Muscle of leg (tissue), 16 donors: ENCODE measurements at places on chromosomes 6 and 20.

GRCh38 chr20:47125758-47126591 is 230.5 kb downstream of the ZMYND8 start:
- peak; percentile 74 for DNase-seq

GRCh38 chr20:23622839-23623343 is 14.9 kb downstream of the CST3 start:
- DNase-seq: peak; percentile 72

GRCh38 chr20:36795691-36796090 is 22.1 kb upstream of the DSN1 start:
- no peak for DNase-seq

GRCh38 chr6:13249817-13250216 is 78.5 kb downstream of the TBC1D7 start:
- DNase-seq: no peak

- no peak for DNase-seq
Observed at GRCh38 chr6:25750906-25751305, 3.6 kb upstream of the SLC17A4 start.

- no peak for DNase-seq
Observed at GRCh38 chr6:14828201-14828611, 417.7 kb upstream of the JARID2 start.

DNA sequence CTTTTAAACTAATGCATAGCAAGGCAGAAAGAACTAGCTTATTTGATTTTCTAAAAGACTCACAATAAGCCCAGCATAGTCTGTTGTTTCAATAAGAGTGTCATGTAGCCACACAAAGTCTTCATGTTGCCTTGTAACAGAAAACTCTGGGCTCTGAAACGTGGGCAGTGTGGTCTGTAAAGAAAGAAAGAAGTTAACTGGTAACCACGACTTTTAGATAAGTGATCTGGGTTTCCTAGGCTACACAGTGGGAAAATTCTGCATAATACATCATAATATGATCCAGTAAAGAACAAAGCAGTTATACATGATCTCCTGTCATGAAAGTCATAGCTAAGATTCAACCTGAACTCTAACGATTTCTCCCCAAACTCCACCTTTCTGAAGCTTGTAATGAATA is 13.3 kb downstream of the SNX5 start:
- no peak for DNase-seq

DNA sequence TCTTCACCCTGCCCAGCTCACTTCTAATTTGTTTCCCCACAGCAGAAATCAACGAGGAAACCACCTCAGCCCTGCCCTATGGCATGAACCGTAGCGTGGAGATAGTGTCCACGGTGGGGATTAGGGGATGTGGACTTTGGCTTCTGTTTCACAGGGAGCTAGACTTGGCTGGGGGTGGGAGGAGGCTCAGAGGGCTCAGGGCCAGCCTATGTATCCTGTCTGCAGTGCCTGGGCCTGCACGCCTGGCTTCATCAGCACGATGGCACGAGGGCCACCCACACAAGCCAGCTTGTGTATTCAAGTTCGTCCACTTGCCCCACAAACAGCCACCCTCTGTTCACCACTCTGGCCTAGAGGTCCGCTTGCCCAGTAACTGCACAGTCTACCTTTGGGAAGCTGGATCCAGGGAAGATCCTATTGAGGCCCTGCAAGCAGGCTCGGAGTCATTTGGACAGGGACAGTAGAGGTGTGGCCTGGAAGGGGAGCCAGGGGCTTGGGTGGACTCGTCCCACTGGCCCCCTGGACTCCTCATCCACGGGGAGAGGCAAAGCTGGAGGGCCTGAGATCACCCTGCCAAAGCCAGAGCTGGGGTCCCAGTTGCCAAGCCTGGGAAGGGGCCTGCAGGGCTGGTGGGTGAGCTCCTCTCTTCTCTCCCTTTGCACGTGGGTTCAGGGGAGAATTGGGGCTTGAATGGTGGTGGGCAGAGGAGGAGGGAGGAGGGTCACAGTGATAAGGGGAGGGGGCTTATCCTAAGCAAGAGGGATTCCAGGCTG is 38.0 kb upstream of the FAM83D start:
- DNase-seq: no peak

DNA sequence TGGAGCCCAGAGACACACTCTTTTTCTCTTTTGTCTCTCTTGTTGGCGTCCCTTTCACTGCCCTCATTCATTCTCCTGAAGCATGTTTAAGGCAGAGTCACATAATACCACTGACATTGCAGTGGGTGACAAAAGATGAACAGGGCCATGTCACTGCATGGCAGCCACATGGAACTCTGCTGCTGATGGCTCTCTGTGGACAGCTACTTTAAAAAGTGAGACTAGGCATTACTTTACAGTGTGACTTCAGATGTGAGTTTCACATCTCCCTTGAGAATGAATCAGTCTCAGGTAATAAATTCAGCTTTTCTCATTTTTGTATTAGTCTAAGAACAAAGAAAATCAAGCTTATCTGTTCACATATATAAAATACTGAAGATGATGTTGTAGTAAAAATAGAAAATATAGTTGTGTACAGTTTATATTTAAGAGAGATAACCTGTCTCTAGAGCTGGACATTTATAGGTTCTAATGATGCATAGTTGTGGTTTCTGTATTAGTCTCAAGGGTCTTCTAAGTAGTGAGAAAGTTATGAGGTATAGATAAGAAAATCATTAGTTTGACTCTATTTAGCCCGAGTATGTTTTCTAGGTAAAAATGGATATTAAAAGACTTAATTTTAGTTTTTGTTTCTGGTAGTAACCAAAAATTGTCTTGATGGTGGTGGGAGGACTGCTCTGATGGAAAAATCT is 6.1 kb downstream of the MRS2 start:
- no peak for DNase-seq

DNA sequence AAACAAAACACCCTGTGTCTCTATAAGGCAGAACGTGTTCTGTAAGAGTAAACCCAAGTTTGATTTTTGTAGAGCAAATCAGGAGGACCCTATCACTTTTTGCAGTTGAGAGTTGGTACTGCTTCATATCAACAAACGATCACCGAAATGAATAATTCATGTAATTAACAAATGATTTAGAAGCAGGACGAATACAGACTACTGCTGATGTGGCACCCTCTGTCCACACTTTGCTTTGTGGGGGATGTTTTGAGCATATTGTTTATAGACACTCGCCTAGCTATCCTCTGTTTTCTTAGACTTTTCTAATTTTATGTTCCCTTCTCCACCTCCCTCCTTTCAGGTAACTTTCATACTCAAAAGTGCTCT is 1.5 kb downstream of the CD2AP start:
- peak; percentile 16 for DNase-seq

DNA sequence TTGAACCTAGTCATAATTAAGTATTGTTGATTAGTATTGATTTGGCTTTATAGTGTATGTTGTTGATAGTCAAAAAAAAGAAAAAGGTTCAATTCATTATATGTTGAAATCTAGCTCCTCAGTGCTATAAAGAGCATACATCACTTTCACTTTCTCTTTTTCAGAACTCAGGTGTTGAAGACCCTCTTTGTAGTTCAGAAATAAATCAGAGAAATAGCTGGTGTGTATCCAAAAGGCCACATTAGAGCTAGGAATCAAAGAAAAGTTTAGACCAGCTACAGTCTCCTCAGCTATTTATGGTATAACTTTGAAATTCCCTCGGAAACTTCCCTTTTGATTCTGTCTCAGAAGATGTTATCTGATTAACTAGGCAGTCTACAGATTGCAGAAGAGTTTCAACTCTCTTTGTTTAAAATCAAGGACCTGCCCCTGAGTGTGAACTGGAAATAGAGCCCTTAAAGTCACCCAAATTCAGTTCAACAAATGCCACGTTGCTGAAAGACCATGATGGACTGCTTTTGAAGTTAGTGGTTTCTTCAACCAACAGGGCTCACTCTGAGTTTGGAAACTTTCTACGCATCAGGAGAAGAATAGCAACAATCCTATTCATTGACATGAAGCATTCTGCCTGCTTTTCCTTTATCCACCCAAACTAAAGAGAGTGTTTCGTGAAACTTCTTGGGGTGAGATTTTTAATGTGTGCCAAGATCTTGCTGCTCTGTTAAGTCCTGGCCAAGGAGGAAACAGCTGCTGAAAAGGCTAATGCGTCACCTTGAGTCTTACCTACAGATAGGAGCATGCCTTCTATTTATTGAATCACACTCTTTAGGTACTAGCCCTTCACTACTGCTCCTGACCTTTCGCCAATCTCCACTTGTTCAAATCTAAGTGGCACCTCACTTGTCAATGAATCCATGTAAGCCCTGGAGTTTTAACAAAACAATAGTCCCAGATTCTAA is 111.7 kb downstream of the TNFRSF21 start:
- DNase-seq: no peak

DNA sequence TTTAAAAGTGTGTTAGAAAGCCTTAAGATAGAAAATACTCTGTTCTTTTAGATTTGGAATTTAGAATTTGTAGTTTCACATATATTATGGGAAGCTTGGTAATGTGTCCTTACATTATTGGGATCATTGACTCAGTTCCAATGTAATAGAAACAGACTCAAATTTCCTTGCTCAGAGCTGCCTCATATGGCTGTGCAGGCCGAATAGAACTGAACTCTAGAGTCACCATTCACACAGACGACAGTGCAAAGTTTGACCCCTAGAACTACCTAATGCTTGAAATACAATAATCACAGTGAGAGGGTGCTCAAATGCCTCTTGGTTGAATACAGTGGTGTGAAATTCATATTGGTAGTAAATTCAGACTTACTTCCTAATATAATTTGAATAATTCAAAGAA is 482.7 kb upstream of the CITED2 start:
- peak; percentile 25 for DNase-seq

DNA sequence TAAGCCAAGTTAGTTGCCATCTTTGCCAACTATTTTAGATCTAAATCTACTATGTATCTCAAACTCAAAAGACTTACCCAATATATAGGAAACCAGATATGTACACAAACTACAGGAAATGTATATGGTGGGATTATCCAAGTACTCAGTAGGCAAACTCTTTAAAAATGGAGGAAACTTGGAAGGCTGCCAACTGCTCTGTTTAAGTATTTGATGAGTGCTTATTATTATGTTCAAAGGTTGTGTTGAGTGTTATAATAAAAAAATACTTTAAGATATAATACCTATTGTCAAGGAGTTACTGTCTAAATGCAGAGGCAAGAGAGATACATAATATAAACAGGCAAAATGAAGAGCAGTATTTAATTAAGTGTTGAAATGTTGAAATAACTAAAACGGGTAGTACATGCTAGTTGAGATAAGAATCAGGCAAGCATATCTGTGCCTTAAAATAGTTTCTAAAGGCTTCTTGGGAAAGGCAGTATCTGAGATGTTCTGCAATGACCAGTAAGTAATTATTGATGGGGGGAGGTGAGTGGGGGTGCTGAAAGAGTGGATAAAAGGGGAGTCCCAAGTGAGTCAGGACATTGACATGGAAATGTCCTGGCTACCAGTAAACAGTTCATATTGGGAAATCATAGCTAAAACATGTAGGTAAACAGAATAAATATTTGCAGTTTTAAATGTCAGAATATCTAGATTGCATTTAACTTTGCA is 6.5 kb upstream of the DST start:
- no peak for DNase-seq

- DNase-seq: peak; percentile 72
Observed at GRCh38 chr6:54614499-54615195, 231.9 kb upstream of the FAM83B start.

DNA sequence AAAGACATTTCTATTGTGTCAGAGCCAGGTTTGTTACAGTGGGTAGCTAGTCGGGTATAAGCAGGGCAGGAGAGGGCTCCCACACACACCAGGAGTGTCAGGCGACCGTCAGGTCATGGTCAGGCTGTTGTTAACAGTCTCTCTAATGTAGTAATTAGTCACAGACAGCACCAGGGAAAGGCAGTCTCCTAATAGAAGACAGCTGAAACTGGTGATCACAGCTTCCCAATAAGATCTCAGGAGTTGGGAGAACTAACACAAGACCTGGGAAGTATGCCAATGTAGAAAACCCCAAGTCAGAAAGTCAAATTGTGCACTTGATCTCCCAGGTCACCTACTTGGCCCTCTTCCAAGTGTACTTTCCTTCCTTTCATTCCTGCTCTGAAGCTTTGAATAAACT is 53.0 kb upstream of the GPR6 start:
- DNase-seq: peak; percentile 1

DNA sequence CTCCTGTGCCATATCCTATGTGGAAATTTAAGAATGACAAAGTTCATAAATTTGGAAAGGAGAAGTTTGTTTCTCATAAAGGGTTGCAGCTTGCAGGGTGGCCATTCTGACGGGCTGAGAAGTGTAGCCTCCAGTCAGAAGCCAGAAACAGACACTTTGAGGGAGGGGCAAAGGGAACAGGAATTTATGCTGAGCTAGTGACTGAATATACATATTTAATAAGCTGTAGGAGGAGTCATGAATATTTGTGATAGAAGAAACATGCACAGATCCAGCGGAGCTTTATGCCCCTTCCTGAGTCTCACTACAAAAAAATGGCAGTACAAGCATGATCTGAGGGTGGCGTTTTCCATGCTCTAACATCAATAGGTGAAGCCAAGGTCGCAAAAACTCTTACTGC is 798.3 kb downstream of the KIF16B start:
- DNase-seq: no peak

- DNase-seq: no peak
Observed at GRCh38 chr6:14278446-14278845, 160.9 kb downstream of the CD83 start.

- DNase-seq: peak; percentile 74
Observed at GRCh38 chr6:90294989-90295853, 1.4 kb downstream of the BACH2 start.

- no peak for DNase-seq
Observed at GRCh38 chr20:33893314-33893713, 82.2 kb downstream of the CHMP4B start.

GRCh38 chr20:34085544-34086040 is 26.5 kb downstream of the EIF2S2 start:
- no peak for DNase-seq

GRCh38 chr6:113432521-113433334 is 424.4 kb upstream of the MARCKS start:
- DNase-seq: no peak

DNA sequence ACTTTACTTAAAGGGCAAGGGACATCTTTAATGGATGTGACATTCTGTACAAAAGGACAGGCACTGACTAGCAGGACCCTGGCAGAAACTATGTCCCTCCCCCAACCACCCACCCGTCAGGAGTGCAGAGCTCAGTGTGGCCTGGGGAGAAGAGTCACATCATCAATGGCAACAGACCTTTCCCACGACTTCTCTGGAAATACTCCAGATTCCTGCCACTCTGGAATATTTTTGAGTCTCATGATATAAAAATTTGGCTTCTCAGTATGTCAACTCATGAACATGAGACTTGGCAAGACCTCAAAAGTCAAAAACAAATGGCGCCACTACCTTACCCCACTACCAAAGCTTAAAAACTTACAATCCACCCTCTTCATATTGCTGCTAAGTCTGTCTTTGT is 118.3 kb downstream of the SLC23A2 start:
- no peak for DNase-seq

- DNase-seq: peak; percentile 95
Observed at GRCh38 chr6:6758915-6759654, 170.6 kb downstream of the LY86 start.

- DNase-seq: no peak
Observed at GRCh38 chr6:81934936-81935335, 182.5 kb upstream of the TENT5A start.
